ENCODE measurements at places on chromosomes 3 and 15.
A peak's percentile ranks its signal among the peaks of the same experiment; 100 is the strongest.

GRCh38 chr3:42101048-42101447 is 9.9 kb downstream of the TRAK1 start:
- peak; percentile 87 for DNase-seq

DNA sequence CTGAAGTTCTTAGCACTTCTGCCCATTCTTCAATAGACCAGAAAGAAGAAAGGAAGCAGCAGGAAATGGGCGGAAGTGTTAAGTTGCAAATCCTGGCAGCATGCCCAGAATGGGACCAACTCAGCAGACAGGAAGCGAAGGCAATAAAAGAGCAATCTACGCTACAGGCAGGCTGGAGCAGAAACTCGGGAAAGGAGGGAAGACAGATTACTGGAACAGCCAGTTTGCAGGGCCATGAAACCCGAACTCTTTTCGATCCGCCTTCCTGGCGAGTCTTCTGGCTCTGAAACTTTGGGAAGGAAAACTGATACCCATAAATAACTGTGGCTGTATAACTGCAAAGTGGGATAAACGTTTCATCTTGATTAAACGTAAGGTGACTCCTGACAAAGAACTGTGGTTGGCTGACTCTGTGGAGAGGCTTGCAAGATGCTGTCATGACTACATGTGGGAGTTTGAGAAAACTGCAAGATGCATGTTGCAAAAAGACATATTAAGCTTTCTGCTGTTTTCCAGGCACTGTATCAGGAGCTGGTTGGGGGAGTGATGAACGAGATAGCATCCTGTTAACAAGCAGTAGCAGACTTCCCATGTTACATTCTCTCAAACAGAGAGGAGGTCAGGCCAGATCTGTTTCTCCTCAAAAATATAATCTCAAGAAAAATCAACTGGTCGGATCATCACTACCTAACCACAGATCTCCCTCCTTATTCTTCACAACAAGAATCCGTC is 67.8 kb downstream of the FMN1 start:
- peak; percentile 99 for DNase-seq

DNA sequence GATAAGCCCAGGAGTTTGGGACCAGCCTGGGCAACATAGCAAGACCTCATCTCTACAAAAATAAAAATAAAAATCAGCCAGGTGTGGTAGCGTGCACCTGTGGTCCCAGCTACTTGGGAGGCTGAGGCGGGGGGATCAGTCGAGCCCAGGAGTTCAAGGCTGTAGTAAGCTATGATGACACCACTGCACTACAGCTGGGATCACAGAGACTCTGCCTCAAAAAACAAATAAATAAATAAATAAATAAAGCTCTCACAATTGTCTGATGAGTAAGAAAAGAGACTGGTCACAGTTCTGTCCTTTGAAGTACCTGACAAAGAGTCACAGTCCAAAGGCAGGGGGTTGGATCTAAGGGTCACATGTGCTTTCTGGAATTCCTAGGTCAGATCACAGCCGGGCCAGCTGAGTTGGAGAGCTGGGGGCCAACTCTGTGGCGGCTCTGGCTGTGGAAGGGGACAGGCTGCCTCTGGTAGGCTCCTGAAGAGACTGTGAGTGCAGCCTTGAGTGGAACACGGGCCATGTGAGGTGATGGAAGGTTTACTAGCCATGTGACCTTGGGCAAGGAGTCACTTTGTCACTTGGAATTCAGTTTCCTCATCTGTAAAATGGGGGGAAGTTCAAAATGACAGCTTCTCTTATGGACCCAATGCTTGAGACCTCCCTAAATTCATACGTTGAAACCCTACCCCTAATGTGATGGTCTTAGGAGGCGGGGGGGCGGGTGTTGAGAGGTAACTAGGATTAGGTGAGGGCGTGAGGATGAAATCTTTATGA is 47.2 kb downstream of the WHAMM start:
- DNase-seq: no peak

- DNase-seq: no peak
Observed at GRCh38 chr3:5134499-5134898, 12.4 kb downstream of the ARL8B start.

- DNase-seq: no peak
Observed at GRCh38 chr15:46343196-46343935, 708.5 kb downstream of the SQOR start.

DNA sequence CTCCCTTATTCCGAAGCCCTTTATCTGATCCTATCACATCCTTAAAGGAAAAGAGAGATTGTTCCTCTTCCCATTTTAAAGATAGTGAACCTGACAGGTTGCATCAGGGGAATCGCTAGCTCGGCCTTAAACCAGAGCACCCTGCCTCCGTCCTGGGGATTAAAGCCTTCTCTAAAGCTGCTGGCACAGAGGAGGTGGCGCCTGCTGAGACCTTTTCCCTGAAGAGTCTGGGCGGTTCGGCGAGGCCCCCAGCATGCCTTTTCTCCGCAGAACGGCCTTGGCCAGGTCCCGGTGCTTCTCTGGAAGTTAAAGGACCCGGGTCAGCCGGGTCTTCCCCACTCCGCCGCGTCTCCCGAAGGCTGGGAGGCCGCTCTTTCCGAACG is 593 bp downstream of the FAM219B start:
- DNase-seq: peak; percentile 26

DNA sequence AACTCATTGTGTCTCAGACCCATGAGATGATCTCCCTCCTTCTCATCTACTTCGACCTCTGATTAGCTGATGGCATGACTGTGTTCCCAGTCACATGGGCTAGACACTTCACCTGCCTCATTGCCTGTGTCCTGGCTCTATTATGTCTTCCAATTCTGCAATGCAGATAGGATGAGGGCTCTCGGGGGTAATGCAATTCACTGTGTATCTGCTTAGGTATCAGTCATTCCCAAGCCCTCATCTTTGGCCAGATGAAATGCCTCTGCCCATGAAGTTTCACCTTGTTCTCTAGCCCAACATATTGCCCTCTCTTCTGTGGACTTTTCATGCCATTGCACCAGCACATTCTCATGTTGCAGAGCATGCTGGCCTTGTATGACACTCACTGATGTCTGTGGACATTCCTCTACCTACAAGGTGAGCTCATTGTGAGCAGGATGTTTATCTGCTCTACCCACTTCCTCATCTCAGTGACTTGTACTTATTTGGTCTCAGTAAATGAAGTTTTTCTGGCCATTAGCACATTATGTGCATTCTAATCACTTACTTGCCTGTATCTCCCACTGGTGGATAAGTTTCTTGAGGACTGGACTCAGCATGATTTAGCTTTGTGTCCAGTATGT is 32.3 kb downstream of the MOBP start:
- DNase-seq: no peak

DNA sequence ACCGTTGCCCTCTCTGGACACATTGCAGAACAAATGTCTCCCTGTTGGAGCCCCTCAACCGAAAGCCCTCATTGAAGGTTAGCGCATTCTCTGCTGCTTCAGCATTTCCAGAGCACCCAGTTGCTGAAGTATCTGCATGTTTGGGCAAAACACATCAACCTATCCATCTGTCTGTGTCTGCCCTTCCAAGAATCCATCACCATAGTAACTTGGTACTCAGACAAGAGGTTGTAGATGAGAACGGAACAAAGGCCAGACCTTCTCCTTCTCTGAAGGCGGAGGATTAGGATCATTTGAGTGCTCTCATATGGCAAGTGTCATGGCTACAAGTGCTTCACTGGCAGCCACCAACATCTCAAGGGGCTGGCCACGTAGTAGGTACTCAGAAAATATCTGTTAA is 23.1 kb upstream of the RHO start:
- DNase-seq: no peak

DNA sequence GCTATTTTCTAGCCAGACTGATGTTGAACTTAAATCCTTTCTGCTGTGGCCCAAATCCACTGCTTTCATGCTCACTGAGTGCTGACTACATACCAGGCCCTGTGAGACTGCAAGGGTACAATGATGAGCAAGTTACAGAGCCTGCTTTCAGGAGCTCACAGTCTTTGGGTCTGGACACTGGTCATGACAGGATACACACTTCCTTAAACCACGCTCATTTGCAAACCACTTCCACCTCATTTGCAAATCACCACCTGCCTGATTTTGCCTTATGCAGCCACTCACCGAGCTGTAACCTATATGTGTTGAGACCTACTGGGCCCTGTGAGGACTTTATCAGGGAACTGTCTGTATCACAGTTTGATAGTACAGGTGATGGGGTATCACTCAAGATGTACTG is 50.2 kb upstream of the LRRC58 start:
- DNase-seq: no peak

DNA sequence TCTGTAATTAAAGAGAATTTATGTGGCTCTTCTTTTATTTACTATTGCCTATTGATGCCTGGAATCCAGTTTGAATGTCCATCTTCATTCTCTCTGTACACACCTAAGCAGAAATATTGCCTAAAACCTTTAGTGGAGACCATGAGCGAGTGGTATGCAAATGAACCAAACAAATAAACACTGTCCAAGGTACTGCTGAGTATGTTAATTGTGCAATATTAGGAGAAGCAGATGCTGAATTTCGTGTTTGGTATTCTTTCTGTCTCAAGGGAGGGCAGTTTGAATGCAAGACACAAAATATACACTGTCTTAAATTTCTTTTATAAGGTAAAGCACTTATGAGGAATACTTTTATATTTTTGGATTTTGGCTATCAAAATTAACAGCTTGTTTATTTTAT is 440.9 kb downstream of the RBMS3 start:
- DNase-seq: peak; percentile 42

- no peak for DNase-seq
Observed at GRCh38 chr3:87233805-87234204, 6.7 kb downstream of the CHMP2B start.

GRCh38 chr3:158420654-158421396 is 150.2 kb upstream of the MLF1 start:
- peak; percentile 54 for DNase-seq

- no peak for DNase-seq
Observed at GRCh38 chr15:70962084-70962483, 69.5 kb downstream of the LRRC49 start.

- DNase-seq: no peak
Observed at GRCh38 chr15:89363133-89363532, 28.5 kb upstream of the POLG start.

- no peak for DNase-seq
Observed at GRCh38 chr3:178514401-178514800, 21.8 kb upstream of the KCNMB2 start.

DNA sequence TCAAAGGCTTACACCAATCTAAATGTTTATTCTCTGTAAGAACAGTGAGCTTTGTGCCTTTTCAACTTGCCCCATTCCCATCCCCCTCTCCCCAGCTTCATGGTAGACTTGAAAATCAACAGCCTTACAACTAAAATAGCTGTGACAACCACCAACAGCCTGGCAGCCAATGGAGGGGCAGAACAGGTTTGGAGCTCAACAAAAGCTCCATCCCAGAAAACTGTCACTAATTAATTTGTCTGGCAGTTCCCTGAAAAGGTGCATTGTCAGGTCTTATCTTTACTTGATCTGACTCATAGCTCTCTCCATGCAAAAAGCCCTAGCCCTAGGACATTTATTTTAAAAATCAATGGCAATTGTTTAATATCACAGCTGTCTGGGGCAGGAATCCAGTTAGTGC is 22.6 kb downstream of the MTHFS start:
- no peak for DNase-seq

- DNase-seq: no peak
Observed at GRCh38 chr3:50395070-50395860, 35.9 kb upstream of the TMEM115 start.

GRCh38 chr15:70504299-70504951 is 258.9 kb downstream of the UACA start:
- peak; percentile 47 for DNase-seq

- no peak for DNase-seq
Observed at GRCh38 chr3:123169930-123170329, 31.8 kb upstream of the SEC22A start.

DNA sequence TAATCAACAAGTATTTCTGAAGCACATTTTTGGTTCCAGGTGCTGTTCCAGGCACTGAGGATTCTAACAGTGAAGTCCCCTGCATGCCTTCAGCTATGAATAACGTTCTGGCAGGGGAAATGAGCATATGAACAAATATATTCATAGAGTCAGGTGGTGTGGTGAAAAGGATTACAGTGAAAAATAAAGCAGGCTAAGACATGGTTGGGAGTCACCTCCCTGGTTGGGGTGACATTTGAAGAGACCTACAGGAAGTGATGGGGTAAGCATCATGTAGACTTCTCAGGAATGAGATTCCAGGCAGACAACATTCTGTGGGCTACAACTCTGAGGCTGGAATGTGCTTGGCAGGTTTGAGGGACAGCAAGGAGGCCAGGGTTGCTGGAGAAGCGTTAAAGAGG is 15.0 kb downstream of the FRMD4B start:
- no peak for DNase-seq
